ENCODE measurements at places on chromosomes 3 and 15.

DNA sequence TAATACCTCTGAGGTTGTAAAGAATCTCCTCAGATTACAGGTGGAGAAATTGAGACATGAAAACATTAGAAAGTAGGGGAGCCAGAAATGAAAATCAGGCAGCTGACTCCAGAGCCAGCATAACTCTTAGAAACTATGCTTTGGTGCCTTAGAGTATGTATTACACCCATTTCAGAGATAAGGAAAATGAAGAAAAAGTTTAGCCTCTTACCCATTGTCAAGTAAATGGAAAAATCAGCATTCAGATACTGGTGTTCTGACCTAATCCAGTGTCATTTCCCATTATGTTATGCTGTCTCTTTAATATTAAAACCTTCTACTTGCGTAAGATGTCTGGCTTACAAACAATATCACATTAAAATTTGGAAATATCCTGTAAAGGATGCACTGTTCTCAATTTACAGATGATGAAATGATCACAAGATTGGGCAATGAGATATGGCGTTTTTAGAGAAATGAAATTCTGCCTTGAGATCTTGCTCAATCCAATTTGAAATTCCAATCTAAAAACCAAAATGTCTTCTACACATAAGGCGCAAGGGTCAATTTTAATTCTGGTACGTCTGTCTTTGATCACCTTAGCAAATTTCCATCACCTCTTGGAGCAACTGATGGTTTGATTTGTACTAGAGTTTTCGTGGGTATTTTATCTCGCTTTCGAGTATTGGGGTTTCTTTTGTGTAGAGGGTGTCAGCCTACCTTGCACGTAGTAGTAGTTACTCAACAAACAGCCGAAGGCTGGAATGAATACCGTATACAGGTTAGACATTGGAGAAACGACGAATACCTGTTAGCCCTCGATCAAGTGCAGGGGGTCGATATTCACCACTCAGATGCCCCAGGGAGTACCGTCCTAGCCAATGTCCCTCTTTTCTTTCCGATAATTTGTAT lies 902 bp upstream of the ZCWPW2 start:
- DNase-seq: peak; percentile 72

GRCh38 chr3:100756441-100756840 lies 47.1 kb downstream of the TFG start:
- no peak for DNase-seq

DNA sequence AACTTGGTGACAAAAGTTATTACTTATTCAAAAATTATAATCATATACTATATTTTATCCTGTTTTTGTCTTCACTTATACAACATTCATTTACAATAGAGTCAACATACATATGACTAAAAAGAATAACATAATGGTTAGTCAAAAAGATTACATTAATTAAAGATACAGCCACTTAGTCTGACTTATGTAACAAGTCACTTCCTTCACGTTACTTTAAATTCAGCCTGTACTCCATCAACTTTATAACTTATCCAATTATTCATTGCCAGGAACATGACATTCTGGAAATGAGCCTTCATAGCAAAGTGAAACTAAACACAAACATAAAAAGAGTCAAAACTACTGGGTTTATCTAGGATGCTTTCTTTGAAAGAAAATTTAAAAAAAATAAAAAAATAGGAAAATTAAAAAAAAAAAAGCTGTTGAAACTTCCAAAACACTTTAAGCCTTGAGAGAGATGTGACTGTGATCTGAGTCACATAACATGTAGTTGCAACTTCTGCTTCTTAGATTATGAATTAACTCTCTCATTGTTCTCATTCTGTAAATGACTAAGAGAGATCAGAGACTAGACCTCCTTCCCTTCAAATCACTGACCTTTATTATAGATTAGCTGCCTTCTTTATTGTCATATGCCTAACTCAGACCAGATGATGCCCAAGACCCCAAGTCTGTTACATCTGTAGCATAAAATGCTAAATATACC lies 107.8 kb downstream of the MYRIP start:
- peak; percentile 52 for DNase-seq

DNA sequence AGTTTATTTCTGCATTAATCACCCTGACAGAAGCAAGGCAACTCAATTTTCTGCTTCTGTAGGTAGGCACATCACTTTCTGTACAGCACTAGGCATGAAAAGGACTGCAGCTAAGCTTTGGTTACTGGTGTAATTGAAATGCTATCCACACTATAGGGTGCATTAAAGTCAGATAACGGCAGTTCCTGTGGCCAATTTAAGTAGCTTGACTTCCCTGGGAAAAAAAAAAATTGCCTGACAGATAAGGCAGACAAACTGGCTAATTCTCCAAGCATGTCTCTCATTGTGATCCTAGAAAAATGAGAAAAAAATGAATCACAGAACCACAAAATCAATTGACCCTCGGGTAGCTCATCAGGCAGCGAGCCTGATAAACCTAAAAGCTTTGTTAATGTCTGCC lies 151.4 kb downstream of the MEIS2 start:
- no peak for DNase-seq

GRCh38 chr3:148331081-148331846 lies 366.4 kb upstream of the AGTR1 start:
- DNase-seq: no peak

- no peak for DNase-seq
These were observed 41.5 kb upstream of the MFGE8 start for GRCh38 chr15:88954431-88955277.

DNA sequence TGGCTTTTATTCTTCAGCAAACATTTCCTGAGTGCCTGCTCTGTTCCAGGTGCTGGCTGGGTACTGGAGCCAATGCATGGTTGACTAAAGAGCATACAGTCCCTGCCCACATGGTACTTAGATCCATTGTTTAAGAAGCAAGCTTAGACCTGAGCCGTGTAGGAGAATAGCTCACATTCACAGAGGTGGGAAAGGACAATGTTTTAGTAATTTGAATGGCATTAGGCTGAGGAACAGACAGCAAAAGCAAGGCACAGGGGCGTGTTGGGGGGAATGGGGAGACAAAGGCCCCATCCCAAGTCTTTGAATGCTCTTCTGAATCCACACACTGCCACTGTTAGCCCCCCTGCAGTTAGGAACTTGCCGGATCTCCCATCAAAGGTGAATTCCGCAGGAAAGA lies 388.2 kb upstream of the RGMA start:
- no peak for DNase-seq

DNA sequence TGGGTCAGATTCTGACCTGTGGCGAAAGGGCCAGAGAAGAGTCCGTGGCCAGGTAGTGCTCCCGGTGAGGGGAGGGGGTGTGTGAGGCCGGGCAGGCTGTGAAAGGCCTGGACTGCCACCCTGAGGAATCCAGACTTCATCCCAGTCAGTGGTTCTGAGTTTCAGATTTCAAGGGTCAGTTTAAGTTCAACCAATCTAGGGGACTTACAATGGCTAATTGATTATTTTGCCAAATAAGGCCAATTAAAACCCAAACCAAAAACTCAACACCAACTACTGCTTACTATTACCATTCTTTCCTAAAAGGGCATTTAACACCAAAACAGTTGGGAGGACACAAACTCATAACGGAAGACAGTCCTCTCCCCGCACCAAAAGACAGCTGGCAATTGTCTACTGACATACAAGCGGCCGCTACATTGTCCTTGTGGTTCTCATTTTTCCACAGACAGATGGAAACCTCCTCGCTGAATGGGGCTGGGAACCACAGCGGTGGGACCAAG lies 30.5 kb downstream of the TMEM44 start:
- no peak for DNase-seq

GRCh38 chr15:86193716-86194380 lies 114.2 kb downstream of the AGBL1 start:
- peak; percentile 19 for DNase-seq

- DNase-seq: no peak
These were observed 50.6 kb upstream of the NMNAT3 start for GRCh38 chr3:139728414-139728813.

DNA sequence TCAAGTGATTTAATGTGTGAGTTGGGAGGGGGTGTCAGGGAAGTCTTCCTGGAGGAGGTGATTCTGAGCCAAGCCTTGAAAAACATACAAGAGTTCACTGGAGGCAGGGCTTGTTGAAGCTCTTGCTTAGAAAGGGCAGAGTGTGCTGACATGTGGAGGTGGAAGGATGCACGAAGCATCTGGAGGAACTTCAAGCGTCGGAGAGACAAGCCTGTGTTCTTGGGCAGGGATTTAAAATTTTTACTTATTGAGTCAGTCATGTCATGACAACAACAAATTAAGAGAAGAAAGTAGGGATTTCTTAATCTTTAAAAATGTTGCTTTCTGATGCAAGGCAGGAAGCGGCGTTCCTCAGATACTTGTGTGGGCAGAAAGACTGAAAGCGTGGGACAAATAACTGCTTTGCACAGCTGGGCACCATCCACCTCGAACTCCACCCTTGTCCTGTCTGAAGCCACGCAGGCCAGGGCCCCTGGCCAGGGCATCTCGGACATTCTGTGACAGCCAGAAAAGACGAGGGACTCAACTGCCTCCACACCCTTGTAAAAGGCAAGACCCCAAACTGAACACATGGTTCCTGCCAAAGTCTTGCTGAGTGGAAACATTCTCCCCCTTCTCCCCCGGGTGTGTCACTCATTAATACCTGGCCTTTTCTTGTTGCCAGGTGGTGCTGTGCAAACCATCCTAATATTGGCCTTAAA lies 6.9 kb upstream of the IL16 start:
- DNase-seq: peak; percentile 88

Measured in LHCN-M2 (cell line).